Amygdala (tissue), 56 donors: ENCODE measurements at places on chromosomes 11 and 22.

DNA sequence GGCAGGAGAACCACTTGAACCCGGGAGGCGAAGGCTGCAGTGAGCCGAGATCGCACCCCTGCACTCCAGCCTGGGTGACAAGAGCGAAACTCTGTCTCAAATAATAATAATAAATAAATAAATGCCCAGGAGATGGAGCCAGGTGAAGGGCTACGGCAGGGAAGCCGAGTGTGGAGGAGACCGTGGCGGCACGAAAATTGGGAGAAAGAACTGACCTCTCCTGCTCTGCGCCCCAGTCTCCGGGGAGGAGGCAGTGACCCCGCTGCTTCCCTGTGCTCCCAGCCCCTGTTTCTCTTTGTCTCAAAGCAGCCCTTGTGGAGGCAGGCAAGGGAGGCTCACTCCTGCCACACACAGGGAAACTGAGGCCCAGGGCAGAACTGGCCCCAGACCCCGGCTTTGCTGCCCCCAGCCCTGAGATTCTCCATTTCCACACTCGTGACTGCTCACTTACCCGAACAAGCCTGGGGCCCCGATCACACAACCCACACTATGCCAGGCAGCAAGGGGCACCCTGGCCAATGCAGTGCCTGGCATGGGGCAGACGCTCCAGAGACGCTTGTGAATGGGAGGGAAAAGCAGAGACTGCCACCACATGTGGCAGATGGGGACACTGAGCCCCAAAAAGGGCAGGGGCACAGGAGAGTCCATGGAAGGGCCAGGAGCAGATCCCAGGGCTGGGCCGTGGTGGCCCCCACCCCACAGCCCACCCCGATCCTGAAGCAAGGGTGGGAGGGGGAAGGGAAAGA is 80.4 kb upstream of the PRR5 start:
- DNase-seq, result no peak

DNA sequence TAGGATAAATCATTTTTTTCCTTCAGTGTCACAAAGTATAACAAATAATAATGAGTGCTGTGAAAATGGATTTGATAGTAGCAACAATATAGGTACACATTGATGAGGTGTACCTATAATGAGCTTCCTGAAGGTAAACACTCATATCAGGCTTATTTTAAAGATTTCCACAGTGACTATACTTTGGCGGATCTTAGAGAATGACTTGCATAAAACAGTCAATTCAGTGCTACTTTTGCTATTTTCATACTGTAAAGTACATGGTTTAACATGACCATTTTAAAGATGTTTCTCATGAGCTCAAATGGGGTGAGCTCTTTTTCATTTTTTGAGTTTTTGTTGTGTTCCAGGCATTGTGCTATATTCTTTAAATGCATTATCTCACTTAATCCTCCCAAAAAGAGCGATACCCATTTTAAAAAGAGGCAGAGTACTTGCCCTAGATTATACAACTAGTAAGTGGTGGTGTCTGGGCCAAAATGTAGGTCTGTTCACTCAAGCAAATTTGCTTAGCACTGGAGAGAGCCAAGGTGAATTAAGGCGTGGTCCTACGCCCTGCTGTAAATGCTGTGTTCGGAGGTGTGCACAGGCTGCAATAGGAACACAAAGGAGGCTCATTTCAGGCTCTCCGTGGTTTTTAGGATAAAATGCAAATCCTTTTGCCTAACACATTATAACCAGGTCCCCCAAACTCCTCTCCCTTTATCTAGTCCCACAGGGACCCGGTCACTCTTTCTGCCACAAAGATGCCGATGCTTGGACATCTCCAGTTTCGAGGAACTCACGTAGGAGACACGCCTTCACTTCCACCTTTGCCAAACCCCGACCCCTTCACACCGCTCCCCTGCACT is 617 bp upstream of the ALKBH3 start:
- DNase-seq, result no peak

DNA sequence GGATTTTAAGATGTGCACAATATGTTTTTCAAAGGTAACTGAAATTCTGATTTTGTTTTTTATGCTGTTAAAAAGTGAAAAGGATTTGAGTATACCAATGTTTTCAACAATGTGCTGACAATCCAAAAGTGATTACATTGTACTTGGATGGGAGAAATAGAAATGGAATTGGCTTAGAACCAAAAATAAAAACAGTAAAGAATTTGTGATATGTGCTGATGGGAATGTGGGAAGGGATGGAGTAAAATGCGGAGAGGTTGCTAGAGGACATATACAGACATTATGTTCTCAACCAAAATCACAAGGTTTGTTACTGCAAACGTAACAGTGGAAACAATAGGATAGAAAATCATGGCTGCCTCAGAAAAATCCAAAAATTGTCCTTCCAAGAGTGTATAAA is 279.3 kb upstream of the TENM4 start:
- DNase-seq, result no peak

- no peak for DNase-seq
These were observed 33.3 kb upstream of the PDGFB start for GRCh38 chr22:39278040-39278439.

DNA sequence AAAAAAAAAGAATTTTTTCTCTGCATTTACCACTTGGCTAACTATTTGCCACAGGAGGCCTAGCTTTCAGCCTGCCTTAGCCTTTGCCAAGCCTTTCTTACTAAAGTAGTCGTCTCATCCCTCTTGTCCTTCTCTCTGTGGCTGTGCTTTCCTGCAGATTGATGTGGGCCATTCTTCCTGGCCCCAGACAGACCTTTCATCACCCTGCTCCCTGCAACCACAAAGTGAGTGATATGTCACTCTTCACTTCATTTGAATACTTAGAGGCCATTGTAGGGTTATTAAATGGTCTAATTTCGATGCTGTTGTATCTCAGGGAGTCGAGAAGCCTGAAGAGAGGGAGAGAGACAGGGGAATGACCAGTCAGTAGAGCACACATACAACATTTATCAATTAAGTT is 37.6 kb downstream of the ART5 start:
- no peak for DNase-seq

- no peak for DNase-seq
These were observed 39.2 kb downstream of the CD6 start for GRCh38 chr11:61010466-61011228.

DNA sequence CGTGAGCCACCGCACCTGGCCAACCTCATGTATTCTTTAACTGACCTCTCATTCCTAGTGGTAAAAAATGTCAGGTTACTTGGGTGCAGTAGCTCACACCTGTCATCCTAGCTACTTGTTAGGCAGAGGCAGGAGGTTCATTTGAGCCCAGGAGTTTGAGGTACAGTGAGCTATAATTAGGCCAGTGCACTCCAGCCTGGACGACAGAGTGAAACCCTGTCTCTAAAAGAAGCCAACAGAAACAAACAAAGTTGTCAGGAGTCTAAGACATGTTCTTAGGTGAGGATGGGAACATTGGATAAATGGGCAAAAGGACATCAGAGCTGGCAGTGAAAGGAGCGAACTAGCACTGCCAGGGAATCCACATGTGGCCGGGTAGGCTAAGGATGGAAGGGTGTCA is 18.1 kb downstream of the MADD start:
- no peak for DNase-seq

DNA sequence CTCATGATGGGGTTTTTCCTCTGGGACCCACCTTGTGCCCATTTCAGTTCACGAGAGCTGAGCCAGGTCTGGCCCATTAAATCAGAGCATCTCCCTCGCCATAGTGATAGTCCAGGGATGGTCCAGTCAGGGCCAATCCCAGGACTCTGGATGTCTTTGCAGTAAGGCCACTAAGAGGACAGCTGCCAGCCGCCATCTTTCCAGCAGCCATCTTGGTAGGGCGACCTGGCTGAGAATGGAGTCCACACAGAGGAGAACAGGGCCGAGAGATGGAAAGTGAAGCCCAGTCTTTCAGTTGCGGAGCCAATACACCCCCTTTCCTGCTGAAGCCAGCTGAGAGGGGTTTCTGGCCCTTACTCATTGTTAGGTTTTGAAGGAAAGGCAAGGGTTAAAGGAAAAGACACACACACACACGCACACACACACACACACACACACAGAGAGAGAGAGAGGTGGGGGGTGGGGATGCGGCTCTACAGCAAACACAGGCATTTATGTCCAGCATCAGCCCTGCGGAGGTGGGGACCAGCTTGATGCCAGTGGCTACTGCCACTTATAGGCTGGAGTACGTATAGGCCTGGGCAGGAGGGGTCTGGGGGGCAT is 12.4 kb upstream of the KIAA0930 start:
- DNase-seq, result no peak

GRCh38 chr11:33691066-33691864 is 9.4 kb downstream of the C11orf91 start:
- DNase-seq, result no peak

GRCh38 chr11:888310-889212 is 22.0 kb downstream of the CHID1 start:
- no peak for DNase-seq

- no peak for DNase-seq
These were observed 72.1 kb upstream of the CD44 start for GRCh38 chr11:35066783-35067423.

DNA sequence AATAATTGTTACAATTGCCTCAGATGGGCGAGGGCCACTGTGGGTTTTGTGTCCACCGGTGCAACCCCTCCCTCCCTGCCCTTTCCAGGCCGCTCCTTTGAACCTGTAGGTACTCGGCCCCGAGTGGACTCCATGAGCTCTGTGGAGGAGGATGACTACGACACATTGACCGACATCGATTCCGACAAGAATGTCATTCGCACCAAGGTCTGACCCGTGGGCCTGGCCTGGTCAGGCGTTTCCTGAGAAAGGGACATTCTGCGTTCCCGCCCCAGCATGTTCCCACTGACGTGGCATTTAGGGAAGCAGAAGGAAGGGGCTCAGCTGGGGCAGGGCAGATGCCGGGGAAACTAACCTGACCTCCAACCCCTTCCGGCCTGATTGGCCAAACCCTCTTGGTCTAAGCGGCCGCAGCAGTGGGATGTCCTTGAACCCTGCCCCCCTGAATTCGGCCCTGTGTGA is 10.1 kb downstream of the SIDT2 start:
- no peak for DNase-seq

DNA sequence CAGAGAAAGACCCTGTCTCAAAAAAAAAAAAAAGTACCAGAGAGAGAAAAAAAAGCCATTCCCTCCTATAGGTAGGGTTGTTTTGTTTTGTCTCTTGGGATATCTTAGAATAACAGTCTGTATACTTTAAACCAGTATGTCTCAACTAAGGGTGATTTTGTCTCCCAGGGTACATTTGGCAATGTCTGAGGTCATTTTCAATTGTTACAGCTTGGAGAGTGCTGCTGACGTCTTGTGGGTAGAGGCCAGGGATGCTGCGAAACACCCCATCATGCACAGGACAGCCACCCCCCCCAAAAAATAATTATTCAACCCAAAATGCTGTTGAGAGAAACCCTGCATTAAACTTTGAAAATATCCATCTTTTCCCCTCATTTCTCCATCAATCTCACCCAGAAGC is 56.1 kb upstream of the CRTAM start:
- DNase-seq, result no peak

DNA sequence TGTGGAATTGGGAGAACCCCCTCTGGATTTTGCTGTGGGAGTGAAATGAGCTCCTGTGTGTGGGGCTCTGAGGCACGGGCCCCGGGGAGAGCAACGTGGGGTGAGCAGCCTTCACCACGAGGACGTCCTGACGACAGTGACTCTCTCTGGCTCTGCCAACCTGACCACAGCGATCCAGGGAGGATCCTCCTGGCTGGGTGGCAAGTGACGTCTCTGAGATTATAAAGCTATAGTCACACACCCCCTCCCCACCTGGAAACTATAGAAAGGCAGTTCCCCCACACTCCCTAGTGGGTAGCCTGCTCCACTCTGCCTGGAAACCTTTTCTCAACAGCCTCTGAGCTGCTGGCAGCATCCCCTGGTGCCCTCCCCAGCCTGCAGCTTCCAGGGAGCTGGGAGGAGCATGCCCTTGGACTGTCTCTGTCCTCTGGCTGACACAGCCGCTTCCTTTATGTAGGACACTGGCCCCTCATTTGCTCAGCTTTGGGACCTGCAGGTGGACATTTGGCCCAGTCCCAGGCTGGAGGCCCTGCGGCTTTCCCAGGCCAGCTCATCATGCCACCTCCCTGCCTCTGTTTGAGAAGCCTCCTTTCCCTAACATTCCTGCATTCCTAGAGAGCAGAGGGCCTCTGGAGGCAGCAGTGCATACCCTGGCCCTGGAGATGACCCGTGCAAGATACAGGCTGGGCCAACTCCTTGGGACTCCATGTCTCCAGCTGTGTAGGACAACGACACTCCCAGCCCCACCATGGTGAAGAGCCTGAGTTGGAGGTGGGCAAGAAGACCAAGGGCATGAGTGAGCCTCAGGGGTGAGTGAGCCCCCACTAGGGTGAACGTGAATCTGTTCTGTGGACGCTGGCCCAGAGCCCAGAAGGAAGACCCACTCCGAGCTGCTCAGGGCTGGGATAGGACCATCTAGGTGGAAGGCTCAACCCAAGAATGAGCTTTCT is 314.0 kb downstream of the NTM start:
- DNase-seq, result no peak

DNA sequence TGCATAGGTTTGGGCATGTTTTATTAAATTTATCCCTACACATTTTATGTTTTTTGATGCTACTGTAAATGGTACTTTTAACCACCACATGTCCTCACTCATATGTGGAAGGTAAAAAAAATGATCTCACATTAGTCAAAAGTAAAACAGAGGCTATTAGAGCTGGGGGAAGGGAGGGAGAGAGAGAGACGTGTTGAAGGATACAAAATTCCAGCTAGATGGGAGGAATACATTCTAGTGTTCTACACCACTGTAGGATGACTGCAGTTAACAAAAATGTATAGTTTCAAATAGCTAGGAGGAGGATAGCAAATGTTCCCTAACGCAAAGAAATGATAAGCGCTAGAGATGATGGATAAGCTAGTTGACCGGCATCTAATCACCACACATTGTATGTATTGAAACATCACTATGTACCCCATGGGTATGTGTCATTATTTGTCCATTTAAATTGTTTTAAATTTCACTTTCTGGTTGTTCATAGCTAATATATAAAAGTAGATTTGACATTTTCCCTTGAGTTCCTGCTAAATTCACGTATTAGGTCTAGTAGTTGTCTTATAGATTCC is 9.9 kb upstream of the GNB1L start:
- no peak for DNase-seq

DNA sequence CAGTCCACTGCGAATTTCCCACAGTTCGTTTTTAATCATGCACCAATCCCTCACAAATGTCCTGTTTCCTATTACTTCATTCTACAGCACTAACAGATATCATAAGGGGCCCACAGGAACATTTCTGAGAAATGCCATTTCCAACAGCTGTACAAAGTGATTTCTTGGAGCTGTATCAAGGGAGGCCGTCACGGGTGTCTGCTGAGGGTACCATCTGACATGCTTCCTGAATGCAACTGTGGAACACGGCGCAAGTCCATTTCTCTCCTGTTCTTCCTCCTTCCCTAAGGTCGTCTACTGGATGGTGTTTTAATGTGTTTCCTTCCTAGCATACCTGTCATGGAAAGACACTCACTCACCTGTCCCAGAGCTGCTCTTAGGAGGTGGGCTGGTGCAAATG is 320.7 kb downstream of the LARGE1 start:
- no peak for DNase-seq

GRCh38 chr11:27650988-27651387 is 49.3 kb downstream of the BDNF start:
- DNase-seq, result no peak

- peak; percentile 5 for DNase-seq
These were observed 32.7 kb downstream of the ARHGAP42 start for GRCh38 chr11:100719809-100720221.
